ENCODE measurements at places on chromosomes 13 and 19. TPM values are rescaled to one million over a fixed set of nuclear protein-coding genes. Genes with fewer than 3 reads are reported as not detected.

ZNF420 gene
- total RNA-seq, result 12.4 TPM

MBD3L3 gene
- total RNA-seq, result not detected

DNA sequence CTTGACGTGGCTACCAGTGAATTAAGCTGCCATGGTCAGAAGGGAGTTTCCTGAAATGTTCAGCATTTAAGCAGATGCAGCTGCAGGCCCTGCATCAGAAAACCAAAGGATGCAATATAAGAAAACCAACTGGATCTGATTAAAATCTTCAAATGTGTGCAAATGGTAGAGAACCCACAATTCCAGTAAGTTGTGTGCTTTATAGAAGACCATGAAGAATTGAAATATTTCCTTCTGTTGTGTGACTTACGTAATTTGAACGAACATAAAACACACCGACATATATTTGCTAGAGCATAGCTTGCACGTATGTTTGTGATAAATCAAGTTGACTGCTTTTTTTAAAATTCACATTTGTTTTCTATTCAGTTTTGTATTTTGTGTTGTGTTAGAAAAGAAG lies 191.4 kb downstream of the COL4A1 start:
- no peak for DNase-seq

GRCh38 chr19:31332096-31332495 lies 17.1 kb downstream of the TSHZ3 start:
- DNase-seq, result no peak

All from posterior vena cava (tissue), 2 donors.